GM23248 (cell line): ENCODE measurements at places on chromosomes 7 and 10. TPM values are rescaled to one million over a fixed set of nuclear protein-coding genes. Genes with fewer than 3 reads are reported as not detected.
A peak's percentile ranks its signal among the peaks of the same experiment; 100 is the strongest.

DNA sequence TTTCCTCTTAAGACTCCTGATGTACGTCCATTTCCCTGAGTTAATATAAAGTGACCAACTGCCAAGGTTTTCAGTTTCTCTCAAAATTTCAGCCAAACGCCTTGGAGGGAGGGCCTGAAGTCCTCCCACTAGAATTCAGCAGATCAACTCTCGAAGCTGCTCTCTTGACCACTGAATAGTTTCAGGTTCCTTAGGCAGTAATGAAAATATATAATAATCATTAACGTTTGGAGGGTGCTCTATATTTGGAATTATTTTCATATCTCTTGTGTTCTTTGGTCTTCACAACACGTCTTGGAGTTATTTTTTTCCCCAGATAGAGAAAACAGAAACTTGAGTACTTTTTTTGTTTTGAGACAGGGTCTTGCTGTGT lies 123.6 kb upstream of the SFMBT2 start:
- DNase-seq = no peak

DNA sequence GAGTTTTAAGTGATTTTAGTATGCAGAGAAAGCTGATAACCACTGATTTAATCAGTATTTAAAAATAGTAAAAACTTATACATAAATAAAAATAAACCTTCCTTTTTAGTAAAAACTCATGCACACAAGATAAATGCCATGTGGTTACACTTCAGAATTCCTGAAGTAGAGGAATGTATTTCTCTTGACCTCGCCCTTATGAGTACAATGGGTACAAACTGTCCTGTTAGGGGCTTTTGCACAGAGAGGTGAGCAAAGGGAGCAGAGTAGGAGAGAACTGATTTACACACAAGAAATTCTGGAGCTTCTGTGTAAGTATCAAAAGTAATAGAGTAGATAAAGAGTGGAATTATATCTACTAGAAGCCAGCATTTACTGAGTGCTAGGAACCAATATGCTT lies 279.6 kb downstream of the PPP1R3A start:
- DNase-seq = no peak

DNA sequence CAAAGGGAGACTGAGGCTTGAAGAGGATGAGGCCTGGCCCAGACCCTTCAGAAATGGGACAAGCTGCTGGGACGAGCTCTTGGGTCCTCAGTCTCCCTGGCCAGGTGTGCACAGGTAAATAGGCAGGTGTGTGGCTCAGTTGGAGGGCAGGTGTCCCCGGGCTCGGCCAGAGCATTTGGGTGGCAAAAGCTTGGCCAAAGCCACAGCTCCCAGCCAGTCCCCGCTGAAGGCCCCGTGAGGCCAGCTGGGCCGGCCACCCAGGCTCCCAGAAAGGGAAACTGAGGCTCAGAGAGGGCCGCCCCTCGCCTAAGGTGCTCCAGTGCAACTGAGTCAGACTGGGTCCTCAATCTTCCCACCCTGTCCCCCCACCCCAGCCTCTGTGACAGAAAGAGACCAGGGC lies 37.3 kb downstream of the MICALL2 start:
- DNase-seq = no peak

- peak; percentile 58 for DNase-seq
Measured at GRCh38 chr10:59580026-59580863, 129.4 kb downstream of the SLC16A9 start.

DNA sequence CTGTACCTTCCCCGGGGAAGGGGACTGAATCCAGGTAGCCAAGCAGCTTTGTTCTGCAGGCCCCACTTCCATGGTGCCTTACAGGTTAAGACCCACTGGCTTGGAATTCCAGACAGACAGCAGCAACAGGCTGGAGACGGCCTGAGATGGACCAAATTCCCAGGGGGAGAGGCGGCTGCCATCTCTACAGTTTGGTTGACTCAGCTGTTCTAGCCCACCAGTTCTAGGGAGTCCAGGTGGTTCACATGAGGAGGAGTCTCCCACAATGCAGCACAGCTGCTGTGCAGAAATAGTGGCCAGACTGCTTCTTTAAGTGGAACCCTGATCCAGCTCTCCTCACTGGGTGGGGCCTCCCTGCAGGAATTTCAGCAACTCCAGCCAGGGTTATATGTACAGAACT lies 74.1 kb downstream of the C10orf67 start:
- DNase-seq = no peak

DNA sequence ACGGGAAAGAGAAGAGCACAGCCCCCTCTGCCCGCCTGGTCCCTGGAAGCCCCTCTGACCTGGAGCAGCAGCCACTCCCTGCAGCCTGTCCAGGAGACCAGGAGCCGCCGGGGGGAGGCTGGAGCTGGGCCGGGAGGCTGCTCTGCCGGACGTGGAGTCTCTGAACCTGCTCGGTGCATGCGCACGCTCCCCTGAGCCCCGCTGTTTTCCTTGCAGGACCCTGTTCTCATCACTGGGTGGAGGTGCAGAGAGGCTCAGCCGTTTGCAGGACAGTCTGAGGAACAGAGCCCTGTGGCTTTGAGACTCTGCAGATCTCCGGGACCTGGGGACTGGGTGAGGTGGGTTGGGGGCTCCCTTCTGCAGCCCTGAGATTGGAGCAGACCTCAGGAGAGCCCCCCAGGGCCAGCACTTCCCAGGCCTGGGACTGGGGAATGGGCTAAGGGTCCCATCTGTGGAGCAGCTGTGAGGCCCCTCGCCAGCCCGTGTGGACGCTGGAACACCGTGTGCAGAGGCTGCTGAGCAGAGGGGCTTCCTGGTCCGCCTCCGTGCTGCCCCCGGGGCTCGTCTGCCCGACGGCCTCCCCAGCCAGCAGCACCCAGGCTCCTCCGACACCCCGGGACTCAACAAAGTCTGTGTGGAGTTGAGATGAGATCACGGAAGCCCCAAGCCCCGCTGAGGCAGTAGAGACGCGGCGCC lies 48.5 kb upstream of the ADGRA1 start:
- peak; percentile 8 for DNase-seq

DNA sequence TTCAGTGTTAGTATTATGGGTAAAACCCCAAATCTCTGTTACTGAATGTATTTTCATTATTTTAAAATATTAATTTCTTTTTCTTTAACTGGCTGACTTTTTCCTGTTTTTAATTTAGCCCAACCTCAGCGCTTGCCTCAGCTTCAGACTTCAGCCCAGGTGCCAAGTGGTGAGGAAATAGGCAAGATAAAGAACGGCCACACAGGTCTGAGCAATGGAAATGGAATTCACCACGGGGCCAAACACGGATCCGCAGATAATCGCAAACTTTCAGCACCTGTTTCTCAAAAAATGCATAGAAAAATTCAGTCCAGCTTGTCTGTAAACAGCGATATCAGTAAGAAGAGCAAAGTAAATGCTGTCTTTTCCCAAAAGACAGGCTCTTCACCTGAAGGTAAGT lies 57.5 kb downstream of the MDFIC start:
- DNase-seq = no peak

DNA sequence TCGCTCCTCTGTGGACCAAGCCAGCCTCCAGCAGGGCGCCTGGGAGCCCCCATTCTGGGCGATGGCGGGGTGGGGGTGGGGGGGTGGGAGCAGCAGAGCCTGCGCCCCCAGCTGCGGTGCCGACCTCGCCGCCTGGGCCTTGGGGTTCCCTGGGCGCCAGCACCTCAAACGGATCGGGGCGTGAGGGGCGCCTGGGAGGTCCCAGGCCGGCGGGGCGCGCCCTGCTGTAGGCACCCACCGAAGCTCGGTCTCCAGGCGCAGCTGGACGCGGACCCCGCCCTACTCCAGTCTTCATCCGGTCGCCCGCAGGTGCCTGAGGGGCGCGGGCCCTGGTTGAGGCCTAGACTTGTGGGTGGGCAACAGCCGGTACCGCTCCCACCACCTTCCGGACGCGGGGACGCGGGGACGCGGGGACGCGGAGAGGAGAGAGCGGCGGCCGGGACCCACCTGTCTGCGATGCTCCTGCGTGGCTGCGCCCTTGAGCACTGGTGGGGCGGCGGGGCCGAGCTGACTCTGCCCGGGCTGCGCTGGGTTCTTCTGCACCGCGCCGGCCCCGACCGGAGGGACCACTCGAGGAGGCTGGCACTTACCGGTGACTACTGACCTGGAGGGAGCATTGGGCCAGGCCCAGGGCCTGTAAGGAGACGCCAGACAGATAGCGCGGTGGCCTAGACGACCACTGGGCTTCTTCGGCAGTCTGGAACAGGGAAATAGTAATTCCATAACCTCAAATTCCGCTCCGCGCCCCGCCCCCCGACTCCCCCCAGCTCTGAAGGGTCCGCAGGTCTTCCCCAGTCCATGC lies 5.5 kb upstream of the KCP start:
- DNase-seq = no peak

GRCh38 chr7:51732951-51733350 lies 416.3 kb upstream of the COBL start:
- DNase-seq = no peak

DNA sequence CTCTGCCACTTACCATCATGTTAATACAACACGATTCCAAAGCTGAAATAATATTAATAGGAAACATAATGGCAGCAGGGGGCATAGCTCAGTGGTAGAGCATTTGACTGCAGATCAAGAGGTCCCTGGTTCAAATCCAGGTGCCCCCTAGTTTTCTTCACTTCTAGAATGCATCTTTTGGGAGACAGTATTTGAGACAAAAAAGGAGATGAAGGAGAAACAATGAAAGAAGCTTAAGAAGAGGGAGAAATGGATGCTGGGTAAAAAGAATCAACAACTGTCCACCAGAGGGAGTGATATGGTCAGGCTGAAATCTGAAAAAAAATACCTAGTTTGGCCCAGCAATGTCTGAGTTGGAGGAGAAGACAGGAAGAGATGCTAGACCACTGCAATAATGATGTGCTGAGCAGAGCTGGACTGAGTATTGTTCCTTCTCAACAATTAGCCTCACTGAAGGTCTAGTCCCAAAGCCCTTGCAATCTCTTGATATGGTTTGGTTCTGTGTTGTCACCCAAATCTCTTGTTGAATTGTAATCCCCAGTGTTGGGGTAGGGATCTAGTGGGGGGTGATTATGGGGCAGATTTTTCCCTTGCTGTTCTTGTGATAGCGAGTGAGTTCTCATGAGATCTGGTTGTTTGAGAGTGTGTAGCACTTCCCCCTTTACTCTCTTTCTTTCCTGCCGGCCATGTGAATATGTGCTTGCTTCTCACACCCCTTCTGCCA lies 48.3 kb downstream of the ZNF783 start:
- peak; percentile 81 for DNase-seq

DNA sequence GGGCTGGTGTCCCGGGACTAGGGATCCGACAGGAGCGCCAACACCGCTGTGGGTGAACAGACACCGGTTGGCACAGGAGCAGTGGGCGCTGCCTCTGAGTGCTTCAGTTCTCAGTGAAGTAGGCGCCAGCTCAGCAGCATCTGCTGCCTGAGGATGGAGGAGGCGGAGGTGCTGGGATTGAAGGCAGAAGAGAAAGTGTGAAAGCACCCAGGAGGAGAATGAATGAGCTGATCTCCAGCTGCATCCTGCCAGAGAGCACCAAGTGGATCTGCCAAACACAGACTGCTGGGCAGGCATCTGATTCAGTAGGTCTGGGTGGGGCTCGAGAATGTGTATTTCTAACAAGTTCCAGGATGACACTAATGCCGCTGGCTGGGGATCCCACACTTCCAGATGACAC lies 74.5 kb downstream of the LANCL2 start:
- peak; percentile 73 for DNase-seq

Gene ITPRID1
- total RNA-seq = not detected in 2 replicates

Gene SH2D4B
- not detected in 2 replicates for total RNA-seq

Gene RPEL1
- not detected in 2 replicates for total RNA-seq

Gene CUEDC2
- 54.1 and 58.8 TPM in 2 replicates for total RNA-seq
